CD14-positive monocyte (primary cell): ENCODE measurements at places on chromosomes 7 and 10. TPM values are rescaled to one million over a fixed set of nuclear protein-coding genes. Genes with fewer than 3 reads are reported as not detected.

The IRF5 gene
- 130 TPM for polyA plus RNA-seq

The CLRN3 gene
- not detected in 2 replicates for polyA plus RNA-seq

The PDE6C gene
- not detected for polyA plus RNA-seq

GRCh38 chr10:87593702-87594101 lies 66.0 kb upstream of the PAPSS2 start:
- no peak overlapping the region for H3K27ac ChIP-seq
- no peaks in the 10 kb centered on the region for H3K36me3 ChIP-seq
- no peak for DNase-seq
- H3K4me1 ChIP-seq, result no peaks in the 10 kb centered on the region
- no peaks in the 10 kb centered on the region for H3K27me3 ChIP-seq

The ANKRD7 gene
- not detected in 2 replicates for polyA plus RNA-seq

DNA sequence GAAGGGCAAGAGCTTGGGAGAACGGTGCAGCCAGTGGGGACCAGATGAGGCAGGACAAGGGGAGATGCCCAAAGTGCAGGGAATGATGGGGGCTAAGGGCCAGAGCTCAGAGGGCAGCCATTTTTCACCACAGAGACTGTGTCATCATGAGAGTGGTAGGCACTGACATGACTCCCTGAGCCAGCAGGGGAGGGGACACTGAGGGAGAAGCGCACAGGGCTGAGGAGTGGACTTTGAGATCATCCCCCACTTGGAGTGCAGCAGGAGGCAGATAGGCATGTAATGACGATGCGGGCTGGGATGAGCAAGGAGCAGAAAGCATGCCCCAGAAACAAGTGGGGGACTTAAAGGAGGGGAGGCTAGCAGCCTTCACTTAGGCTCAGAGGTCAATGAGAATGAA lies 5.2 kb upstream of the SMKR1 start:
- peaks cover 5% of the 10 kb centered on the region for H3K27me3 ChIP-seq
- no peak for DNase-seq
- peaks cover 5% of the 10 kb centered on the region for H3K4me1 ChIP-seq
- H3K4me3 ChIP-seq, result no peak overlapping the region
- H3K27ac ChIP-seq, result no peak overlapping the region

GRCh38 chr10:101939008-101939648 lies 95.5 kb upstream of the KCNIP2 start:
- no peak overlapping the region for H3K4me3 ChIP-seq
- H3K27me3 ChIP-seq, result no peaks in the 10 kb centered on the region
- no peak overlapping the region for H3K27ac ChIP-seq
- peaks cover 13% of the 10 kb centered on the region for H3K4me1 ChIP-seq
- DNase-seq, result no peak

The SRRM3 gene
- not detected for polyA plus RNA-seq

DNA sequence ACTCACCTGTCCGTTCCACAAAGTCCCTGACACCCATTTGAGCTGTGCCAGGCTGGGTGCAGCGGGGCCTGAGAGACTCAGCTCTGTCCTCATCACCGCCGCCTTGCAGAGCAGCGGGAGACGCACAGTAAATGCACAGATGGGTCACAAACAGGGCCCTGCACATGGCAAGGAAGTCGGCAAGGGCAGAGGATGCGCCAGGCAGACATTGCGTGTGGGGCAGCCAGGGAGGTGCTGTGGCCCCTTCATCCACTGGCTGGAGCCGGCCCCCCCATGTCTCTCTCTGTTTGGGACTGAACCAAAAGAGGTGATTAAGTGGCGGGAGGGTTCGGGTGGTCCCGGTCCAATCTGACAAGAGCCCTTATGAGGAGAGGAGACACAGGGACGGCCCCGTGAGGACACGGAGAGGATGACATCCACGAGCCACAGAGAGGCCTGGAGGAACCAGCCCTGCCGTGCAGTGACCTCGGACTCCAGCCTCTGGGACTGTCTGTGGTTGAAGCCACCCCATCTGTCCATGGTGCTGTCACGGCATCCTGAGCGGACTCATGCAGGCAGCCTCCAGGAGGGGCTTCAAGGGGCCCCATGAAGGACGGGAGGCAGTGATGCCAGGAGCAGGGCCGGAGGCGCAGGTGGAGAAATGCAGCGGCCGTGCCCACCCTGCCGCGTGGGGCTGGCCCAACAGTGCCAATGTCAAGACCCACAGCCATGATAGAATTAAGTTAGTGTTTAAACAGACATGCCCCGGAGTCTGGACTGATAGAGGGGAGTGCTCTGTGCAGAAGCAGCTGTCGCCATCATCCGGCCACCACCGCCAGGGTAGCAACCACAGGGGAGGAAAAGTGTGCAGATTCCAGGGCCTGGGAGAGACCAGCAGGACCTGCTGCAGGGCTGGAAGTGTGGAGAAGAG lies 28.4 kb upstream of the FOXL3 start:
- no peak overlapping the region for H3K27ac ChIP-seq
- no peak for DNase-seq
- H3K4me3 ChIP-seq, result no peak overlapping the region
- H3K4me1 ChIP-seq, result peaks cover 11% of the 10 kb centered on the region
- H3K36me3 ChIP-seq, result peaks cover 48% of the 10 kb centered on the region
- H3K27me3 ChIP-seq, result no peaks in the 10 kb centered on the region

The EPHB6 gene
- 7.9 TPM for polyA plus RNA-seq

- H3K4me3 ChIP-seq, result no peak overlapping the region
- H3K36me3 ChIP-seq, result no peaks in the 10 kb centered on the region
- no peak for DNase-seq
- H3K27ac ChIP-seq, result no peak overlapping the region
- H3K27me3 ChIP-seq, result no peaks in the 10 kb centered on the region
Measured at GRCh38 chr7:98456866-98457265, 56.0 kb upstream of the BAIAP2L1 start.

The RADIL gene
- polyA plus RNA-seq, result not detected

The DKK1 gene
- not detected for polyA plus RNA-seq

DNA sequence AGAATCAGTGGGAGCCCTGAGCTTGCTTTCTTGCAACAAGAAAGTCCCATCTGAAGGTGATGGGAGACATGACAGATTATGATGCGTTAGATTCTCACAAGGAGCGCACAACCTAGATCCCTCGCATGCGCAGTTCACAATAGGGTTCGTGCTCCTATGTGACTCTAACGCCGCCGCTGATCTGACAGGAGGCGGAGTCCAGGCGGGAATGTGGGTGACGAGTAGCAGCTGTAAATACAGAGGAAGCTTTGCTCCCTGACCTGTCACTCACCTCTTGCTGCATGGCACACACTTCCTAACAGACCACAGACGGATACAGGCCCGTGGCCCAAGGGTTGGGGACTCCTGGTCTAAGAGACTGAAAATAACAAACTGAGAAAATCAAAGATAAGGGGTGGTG lies 1163.4 kb upstream of the AUTS2 start:
- no peaks in the 10 kb centered on the region for H3K27me3 ChIP-seq
- H3K4me1 ChIP-seq, result no peaks in the 10 kb centered on the region
- no peaks in the 10 kb centered on the region for H3K36me3 ChIP-seq
- no peak for DNase-seq

DNA sequence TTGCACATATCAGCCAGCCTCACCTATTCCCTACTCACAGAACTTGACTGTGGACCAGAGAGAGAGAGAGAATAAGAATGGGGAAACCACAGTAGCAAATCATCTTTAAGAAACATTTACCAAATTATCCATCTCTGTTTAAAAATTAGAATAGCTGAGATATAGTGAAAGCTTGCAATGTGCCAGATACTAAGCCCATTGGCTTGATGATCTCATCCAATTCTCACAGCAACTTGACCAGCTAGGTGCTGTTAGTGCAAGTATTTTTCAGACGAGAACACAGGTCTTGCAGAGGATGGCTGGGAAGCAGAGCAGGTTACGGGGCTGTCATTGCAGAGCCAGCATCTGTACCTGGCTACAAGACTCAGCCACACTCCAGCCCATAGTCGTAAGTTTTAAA lies 50.9 kb downstream of the KLF6 start:
- H3K36me3 ChIP-seq, result no peaks in the 10 kb centered on the region
- H3K27ac ChIP-seq, result no peak overlapping the region
- H3K4me3 ChIP-seq, result no peak overlapping the region
- H3K4me1 ChIP-seq, result no peaks in the 10 kb centered on the region
- DNase-seq, result no peak

DNA sequence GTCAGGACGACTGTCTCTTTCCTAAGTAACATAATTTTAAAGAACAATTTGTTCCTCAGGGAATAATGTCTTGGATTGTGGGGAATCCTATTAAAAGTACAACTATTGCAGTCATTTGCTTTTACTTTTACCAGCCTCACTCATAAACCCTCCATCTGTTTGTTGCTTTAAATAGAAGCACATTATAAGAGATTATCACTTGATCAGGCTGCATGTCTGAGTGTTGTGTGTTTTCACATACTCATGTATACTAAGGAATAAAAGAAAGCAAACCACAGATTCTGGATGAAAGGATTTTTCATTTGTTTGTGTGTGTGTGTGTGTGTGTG lies 1077.8 kb downstream of the KCNMA1 start:
- DNase-seq, result no peak
- H3K27ac ChIP-seq, result no peak overlapping the region
- H3K4me3 ChIP-seq, result no peak overlapping the region
- no peaks in the 10 kb centered on the region for H3K4me1 ChIP-seq
- no peaks in the 10 kb centered on the region for H3K36me3 ChIP-seq
- no peaks in the 10 kb centered on the region for H3K27me3 ChIP-seq

DNA sequence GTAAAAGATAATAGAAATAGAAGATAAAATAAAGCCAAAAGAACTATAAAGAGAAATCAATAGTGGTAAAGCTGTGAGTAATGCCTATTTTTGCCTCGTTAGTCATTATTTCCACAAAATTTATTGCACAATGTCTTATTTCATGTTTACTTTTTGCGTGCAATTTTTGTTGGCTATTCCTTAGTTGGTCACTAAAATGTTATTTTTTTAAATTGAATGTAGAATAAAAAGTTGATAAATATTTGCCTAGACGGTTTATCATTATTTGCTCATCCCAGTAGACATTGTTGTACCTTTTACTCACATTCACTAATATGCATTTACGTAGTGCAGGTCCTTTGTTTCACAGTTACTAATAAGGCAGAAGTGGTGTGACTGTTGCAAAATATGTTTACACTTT lies 227.8 kb upstream of the BMPER start:
- H3K4me3 ChIP-seq, result no peak overlapping the region
- no peaks in the 10 kb centered on the region for H3K36me3 ChIP-seq
- H3K27ac ChIP-seq, result no peak overlapping the region
- no peak for DNase-seq

DNA sequence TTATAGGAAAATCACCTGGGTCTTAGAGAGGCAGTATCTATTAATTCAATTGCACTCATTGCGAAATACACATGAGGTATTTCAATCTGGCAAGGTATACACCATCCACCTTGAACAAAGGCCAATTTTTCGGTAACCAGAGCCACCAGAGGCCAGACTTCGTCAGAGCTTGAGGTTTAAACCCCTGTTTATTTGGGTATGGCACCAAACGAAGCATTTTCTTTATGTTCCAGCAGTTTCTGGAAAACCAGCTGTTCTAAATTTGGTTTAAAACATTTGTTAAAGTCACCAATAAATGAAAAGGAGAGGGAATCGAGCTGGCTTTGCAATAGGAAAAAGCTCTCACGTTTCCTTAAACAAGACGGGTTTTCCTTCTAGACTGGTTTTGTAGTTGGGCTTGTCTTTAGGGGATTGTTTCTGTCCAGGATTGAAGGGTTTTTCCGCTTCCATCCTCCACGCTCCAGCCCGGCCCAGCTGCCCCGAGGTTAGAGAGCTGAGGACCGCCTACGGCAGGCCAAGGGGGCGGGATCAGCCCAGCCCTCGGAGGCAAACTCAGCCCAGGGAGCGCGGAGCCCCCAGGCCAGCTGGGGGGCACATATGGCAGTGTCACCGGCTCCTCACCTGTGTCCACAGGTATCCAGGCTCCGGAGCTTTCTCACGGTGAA lies 539.4 kb upstream of the MGMT start:
- H3K4me1 ChIP-seq, result no peaks in the 10 kb centered on the region
- DNase-seq, result no peak
- no peaks in the 10 kb centered on the region for H3K36me3 ChIP-seq
- H3K27ac ChIP-seq, result no peak overlapping the region
- no peak overlapping the region for H3K4me3 ChIP-seq
- H3K27me3 ChIP-seq, result no peaks in the 10 kb centered on the region

- no peak overlapping the region for H3K4me3 ChIP-seq
- no peak overlapping the region for H3K27ac ChIP-seq
- no peaks in the 10 kb centered on the region for H3K27me3 ChIP-seq
- H3K36me3 ChIP-seq, result no peaks in the 10 kb centered on the region
Measured at GRCh38 chr7:116583653-116584052, 58.8 kb downstream of the CAV1 start.

The GPR141 gene
- 14.7 and 25.4 TPM in 2 replicates for polyA plus RNA-seq

- DNase-seq, result no peak
- H3K27ac ChIP-seq, result no peak overlapping the region
- peaks cover 18% of the 10 kb centered on the region for H3K4me1 ChIP-seq
- no peaks in the 10 kb centered on the region for H3K36me3 ChIP-seq
- H3K4me3 ChIP-seq, result no peak overlapping the region
Measured at GRCh38 chr7:127417346-127417745, 24.8 kb upstream of the ZNF800 start.

GRCh38 chr7:96361116-96361857 lies 39.4 kb upstream of the SLC25A13 start:
- DNase-seq, result no peak
- H3K36me3 ChIP-seq, result no peaks in the 10 kb centered on the region
- H3K27ac ChIP-seq, result no peak overlapping the region
- H3K4me3 ChIP-seq, result no peak overlapping the region

GRCh38 chr7:158774952-158775351 lies 54.4 kb downstream of the ESYT2 start:
- H3K4me1 ChIP-seq, result no peaks in the 10 kb centered on the region
- no peak overlapping the region for H3K4me3 ChIP-seq
- H3K27me3 ChIP-seq, result no peaks in the 10 kb centered on the region
- H3K27ac ChIP-seq, result peak overlapping the region; percentile 50

GRCh38 chr10:75611172-75611992 lies 180.0 kb downstream of the LRMDA start:
- peak overlapping the region; percentile 2 for H3K4me3 ChIP-seq
- H3K36me3 ChIP-seq, result no peaks in the 10 kb centered on the region
- H3K4me1 ChIP-seq, result peaks cover 62% of the 10 kb centered on the region
- DNase-seq, result peak; percentile 67
- H3K27me3 ChIP-seq, result no peaks in the 10 kb centered on the region
- peak overlapping the region; percentile 84 for H3K27ac ChIP-seq

GRCh38 chr7:65955718-65956117 lies 26.3 kb downstream of the GUSB start:
- no peak overlapping the region for H3K4me3 ChIP-seq
- DNase-seq, result no peak
- no peaks in the 10 kb centered on the region for H3K27me3 ChIP-seq
- peak overlapping the region; percentile 26 for H3K27ac ChIP-seq

The LOXL4 gene
- 0.05 TPM for polyA plus RNA-seq

DNA sequence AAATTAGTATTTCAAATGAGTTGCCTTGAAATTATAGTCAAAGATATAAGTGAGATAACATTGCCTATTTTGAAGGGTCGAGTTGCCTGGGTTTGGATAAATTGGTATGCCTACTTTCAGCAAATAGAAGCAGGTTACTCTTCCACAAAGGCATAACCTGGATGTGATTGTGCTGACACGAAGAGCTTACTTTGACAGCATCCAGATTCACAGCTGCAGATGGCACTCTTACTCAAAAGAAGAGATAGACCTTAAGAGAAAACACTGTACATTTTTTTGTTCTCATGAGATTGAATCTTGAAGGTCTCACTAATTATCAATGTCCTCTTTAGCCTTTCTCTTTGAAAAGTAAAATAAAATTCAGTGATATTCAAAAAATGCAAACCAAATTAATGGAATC lies 1338.7 kb downstream of the REEP3 start:
- no peak for DNase-seq
- H3K4me3 ChIP-seq, result no peak overlapping the region
